Erythroblast (primary cell): ENCODE measurements at places on chromosomes 6 and 20.

- DNase-seq = no peak
Measured at GRCh38 chr20:25274481-25274880, 26.6 kb downstream of the PYGB start.

DNA sequence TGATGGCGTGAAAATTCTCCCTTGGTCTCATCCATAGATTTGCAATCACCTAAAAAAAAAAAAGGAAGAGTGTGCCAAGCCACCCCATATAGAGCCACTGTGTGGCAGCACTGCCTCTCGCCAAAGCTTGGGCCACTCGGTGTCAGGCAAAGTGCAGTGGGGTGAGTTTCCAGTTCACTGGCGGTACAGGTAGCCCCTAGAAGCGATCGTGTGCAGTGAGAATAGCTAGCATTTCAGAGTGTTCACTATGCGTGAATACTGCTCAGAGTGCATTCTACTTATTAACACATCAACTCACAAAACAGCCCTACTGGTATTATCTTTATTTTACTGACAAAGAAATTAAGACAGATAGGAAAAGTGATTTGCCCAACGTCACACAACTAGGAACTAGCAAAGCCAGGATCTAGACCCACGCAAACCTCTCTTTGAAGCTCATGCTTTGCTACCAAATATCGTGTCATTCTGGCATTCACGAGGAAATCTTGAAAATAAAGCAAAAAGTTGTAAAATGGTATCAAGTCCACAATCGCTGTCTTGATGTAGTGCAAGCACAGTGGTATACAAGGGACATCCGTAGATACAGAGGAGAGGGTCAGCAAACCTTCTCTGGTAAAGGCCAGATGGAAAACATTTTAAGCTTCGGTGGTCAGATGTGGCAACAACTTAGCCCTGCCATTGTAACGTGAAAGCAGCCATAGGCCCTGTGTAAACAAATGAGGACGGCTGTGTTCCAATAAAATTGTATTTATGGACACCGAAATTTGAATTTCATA is 10.4 kb upstream of the GCNT2 start:
- peak; percentile 74 for DNase-seq

GRCh38 chr20:1894471-1894950 is 696 bp upstream of the SIRPA start:
- DNase-seq = peak; percentile 36

- DNase-seq = no peak
Measured at GRCh38 chr6:90660931-90661330, 74.1 kb upstream of the MAP3K7 start.
